ENCODE measurements at places on chromosomes 5 and 9.

DNA sequence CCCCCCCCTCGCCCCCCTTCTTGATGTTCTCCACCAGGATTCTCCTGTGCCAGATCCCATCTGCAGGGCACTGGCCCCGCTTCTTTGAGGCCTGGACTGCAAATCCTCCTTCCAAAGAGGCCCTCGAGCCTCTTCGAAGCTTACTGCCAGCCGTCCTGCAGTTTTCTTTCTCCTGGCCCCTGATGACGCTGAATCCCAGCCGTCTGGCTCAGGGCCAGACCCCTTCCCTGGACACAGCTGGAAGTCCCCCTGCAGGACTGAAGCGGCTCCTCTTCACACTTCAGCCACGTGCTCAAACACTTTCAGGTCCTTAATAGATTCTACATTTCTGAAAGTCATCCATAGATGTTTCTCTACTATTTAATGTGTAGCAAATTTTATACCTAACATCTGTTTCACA is 121.5 kb downstream of the EHMT1 start:
- no peak for DNase-seq

DNA sequence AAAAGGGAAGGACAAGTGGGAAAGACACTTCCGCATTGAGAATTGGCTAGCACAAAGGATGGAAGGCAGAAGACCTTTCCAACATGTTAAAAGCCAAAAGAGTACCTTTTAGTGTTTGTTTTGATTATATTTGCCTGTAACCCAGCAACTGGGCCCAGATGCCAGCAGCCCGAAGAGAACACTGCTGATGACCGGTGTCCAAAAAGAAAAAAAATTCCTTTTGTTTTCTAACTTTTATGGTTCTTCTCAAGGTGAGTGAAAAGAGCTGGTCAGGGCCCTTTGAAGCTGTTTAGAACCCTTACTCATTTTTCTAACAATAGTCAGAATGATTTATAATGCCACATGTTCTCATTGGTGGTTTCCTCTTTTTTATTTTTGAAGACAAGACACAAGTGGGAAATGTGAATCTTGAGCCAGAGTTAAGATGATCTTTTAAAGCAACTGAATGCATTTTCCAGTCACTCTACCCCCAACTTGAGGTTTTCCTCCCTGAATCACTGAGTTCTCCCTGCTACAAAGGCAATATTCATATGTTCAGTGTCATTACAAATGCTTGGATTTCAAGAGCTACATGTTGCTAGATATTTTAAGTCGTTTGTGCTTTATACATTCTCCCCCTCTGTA is 32.3 kb upstream of the ZNF462 start:
- DNase-seq = no peak

- DNase-seq = no peak
Measured at GRCh38 chr5:133265720-133266526, 214.1 kb downstream of the HSPA4 start.

DNA sequence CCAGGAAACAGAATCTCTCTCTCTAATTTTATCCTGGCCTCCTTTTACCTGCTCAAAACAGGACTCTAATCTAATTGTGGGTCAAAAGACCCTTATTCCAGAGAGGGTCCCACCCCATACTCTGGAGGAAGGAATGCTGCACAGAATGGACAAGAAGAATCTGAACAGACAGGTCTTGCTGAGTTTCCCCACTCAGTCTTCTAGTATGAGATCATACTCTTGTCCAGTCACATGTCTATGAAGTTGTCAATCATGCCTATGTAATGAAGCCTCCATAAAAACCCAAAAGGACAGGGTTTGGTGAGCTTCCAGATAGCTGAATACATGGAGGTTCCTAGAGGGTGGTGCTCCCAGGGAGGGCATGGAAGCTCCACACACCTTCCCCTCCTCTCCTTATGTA is 123.9 kb upstream of the FER start:
- no peak for DNase-seq

DNA sequence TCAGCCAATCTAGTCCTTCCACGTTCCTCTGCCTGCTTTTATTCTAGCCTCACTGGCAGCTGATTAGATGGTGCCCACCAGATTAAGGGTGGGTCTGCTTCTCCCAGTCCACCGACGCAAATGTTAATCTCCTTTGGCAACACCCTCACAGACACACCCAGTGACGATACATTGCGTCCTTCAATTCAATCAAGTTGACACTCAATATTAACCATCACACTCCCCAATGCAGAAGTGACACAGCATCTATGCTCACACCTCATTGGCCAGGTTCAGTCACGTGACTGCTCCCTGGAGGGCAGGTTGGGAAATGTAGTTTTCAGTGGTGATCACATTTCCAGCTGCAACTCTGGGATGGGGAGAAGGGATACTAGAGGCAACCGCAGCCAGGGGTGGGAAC is 13.0 kb downstream of the SUSD3 start:
- DNase-seq = no peak

- DNase-seq = no peak
Measured at GRCh38 chr5:122471031-122471751, 159.2 kb downstream of the SNCAIP start.

DNA sequence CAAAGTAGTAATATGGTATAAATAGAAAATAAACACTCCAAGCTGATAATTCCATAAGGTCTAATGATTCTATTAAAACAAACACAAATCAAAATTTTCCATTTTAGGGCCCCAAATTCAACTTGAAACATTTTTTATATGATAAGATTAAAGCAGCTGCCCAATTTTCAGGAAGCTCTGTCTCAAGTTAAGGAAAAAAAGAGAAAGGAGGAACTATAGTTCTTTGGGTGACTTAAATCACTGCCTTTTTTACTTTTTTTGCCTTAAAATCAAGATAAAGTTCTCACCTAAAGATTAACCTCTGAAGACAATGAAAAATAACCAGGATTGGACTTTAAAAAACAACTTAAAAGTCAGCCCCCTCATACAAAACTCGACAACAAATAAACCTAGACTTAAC is 76.0 kb upstream of the IFNE start:
- DNase-seq = no peak

- no peak for DNase-seq
Measured at GRCh38 chr5:80761966-80762365, 107.2 kb upstream of the DHFR start.

- no peak for DNase-seq
Measured at GRCh38 chr5:91722736-91723467, 339.8 kb upstream of the ARRDC3 start.

GRCh38 chr5:170057311-170057710 is 48.4 kb upstream of the FOXI1 start:
- DNase-seq = no peak

GRCh38 chr5:10489810-10490426 is 48.2 kb downstream of the ROPN1L start:
- no peak for DNase-seq

- no peak for DNase-seq
Measured at GRCh38 chr5:93580927-93581445, at the start of gene NR2F1-AS1. Gene NR2F1-AS1 (minus strand): TSS chr5:93581219.

DNA sequence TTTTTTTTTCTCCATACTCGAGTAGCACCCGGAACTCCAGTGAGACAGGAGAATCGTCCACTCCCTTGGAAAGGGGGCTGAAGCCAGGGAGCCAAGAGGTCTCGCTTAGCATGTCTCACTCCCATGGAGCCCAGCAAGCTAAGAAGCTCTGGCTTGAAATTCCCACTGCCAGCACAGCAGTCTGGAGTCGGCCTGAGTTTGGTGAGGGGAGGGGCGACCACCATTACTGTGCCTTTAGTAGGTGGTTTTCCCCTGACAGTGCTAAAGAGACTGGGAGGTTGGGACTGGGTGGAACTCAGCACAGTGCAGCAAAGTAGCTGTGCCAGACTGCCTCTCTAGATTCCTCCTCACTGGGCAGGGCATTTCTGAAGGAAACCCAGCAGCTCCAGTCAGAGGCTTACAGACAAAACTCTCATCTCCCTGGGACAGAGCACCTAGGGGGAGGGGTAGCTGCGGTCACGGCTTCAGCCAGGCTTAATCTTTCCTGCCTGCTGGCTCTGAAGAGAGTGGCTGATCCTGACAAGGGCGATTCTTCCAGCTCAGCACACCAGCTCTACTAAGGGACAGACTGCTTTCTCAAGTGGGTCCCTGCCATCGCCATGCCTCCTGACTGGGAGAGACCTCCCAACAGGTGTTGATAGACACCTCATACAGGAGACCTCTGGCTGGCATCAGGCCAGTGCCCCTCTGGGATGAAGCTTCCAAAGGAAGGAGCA is 414.5 kb upstream of the ZNF608 start:
- DNase-seq = no peak

DNA sequence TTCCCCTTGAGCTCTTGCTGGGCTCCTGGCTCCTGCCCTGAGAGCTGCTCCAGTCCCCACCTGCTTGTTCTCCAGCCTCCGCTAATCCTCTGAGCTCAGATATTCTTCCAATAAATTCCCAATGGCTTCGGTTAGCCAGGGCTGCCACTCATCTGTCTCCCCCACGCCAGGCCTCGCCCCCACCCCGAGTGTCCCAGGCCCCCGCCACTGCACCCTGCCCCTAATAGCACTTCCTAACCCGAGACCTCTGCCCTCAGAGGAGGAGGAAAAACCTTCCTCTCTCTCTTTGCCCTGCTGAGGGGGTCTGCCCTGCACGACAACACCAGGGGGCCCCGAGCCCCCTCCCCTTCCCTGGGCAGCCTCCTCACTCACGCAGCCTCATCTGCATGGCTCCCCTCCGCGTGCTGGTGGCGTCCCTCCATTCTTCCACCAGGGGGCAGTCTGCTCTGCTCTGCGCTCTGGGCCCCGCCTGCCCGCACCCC is 5.4 kb upstream of the LCN15 start:
- DNase-seq = no peak

DNA sequence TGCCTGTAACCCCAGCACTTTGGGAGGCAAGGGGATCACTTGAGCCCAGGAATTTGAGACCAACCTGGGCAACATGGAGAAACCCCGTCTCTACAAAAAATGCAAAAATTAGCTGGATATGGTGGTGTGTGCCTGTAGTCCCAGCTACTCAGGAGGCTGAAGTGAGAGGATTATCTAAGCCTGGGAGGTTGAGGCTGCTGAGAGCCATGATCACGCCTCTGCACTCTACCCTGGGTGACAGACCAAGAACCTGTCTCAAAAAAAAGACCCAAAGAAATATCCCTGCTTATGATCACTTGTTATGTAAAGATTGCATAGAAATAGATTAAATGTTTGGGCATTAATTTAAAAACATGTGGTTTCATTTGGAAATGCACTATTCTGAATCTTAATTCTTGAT is 125.1 kb downstream of the UGCG start:
- no peak for DNase-seq

DNA sequence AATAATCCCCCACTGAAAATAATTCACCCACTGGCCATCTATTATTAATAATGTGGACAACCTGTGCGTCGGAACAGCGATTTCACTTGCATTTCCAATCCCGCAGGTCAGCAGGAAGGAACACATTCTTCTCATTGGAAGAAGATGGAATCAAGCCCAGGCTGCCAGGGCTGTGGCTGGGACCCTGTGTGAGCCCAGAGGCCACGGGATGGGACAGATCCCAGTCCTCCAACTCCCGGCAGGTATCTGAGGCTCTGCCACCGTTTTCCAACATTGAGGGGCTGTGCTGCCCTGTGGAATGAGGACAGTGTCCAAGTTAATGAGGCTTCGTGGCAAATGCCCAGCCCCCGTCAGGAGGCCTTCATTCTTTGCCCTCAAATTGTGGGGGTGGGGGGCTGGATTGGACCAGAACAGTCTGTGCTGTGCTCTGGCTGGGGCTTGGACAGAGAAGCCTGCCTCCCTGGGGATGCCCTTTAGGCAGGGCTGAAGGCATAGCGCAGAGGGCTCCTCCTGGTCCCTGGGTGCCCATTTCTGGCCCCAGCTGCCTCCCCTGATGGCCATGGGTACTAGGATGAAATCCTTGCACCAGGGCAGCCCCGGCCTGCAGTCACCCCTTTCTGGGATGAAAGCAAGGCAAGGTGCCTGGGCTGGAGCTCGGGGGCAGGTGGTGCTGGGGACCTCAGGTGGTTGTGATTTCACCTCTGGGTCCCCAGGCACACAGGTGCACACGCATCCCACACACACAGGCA is 195.0 kb upstream of the PPP1R26 start:
- DNase-seq = no peak

DNA sequence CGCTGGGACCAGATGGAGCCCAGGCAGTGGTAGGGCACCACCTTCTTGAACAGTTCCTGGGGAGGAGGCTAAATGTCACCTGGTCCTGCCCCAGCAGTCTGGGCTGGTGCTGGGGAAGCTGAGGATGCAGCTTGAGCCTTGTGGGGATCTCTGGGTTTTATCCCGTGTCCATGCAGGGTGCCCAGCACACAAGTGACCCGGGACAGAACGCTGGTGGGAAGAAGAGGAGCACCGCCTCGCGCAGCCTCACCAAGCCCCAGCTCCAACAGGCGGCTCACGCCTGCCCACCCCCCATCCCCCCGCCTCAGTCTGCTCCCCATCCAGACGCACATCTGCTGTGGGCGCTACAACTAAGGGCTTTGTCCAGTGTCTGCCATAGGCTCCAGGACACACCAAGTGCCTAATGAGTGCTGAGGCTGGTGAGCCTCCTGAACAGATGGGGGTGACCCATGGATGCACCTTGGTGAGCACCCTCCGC is 13.8 kb downstream of the RALGDS start:
- DNase-seq = no peak

GRCh38 chr5:16864631-16865131 is 71.4 kb downstream of the MYO10 start:
- DNase-seq = no peak

DNA sequence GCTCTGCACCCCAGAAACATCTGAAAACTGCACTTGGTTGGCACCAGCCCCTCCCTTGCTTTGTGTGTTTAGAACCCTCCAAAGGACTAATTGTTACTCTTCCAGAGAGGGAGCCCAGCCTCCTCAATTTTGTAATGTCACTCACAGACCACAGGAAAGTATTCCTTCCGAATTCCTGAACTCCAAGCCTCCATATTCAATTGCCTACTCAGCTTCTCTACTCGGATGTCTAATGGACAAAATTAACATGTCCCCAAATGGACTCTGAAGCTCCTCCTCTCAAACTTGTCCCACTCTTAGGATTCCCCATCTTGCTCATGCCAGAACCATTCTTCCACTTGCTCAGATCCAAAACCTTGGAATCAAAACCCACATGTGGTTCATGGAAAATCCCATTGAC is 3.9 kb upstream of the TMEM171 start:
- DNase-seq = no peak

- no peak for DNase-seq
Measured at GRCh38 chr5:99543841-99544240, 615.0 kb upstream of the CHD1 start.

- DNase-seq = peak; percentile 39
Measured at GRCh38 chr9:7536310-7536939, 263.2 kb downstream of the DMAC1 start.

DNA sequence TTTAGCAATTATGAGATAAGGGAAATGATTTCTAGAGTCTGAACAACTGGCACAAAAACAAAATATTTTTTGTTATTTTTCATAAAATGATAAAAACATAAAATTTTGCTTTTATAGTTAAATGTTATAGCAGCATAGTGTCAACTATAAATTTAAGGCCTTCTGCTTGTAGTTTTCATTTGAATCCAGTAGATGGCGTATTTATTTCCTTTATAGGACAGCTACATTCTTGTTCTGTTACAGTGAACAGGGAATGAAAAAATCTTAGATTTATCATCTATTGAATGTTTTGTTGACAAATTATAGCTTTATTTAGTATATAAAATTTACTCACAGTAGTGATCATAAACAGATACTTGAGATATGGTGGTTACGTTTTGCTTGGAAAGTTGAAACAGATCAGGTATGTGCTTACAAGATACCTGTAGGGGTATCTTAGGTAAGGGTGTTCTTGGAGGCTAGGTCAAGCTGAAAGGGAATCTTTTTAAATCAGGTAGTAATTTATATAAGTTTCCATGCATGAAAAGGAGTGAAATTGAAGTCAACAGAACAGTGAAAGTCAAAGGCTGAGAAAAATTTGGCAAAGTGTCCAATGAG is 239.3 kb upstream of the GRIN3A start:
- no peak for DNase-seq
